GM19239 (cell line): ENCODE measurements at places on chromosomes 5 and 9.

GRCh38 chr5:27906931-27907601 is 868.7 kb upstream of the CDH9 start:
- DNase-seq = no peak

DNA sequence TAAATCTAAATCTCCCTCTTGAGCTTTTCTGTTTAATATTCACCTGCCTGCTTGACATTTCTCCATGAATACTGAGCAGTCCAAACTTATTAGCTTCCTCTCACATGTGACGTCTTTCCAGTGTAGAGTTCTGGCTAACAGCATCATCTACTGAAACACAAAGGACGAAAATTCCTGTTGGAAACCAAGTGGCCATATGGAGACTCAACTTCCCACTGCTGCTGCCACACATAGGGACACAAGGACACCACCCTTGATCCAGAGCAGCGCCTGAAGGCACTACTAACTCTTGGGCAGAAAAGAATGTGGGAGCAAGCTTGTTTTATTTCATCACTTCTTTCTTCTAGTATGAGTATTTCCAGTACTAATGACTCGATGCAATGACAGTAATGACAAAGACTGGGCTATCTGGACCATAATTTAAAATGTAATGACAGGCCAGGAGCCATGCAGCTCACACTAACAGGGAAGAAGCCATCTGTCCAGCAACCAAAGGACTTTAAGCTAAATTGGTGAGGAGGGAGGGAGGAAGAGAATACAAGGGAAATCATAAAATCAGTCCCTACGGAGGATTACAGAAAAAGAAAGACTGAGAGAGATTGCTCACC is 19.2 kb downstream of the RNF130 start:
- DNase-seq = no peak

DNA sequence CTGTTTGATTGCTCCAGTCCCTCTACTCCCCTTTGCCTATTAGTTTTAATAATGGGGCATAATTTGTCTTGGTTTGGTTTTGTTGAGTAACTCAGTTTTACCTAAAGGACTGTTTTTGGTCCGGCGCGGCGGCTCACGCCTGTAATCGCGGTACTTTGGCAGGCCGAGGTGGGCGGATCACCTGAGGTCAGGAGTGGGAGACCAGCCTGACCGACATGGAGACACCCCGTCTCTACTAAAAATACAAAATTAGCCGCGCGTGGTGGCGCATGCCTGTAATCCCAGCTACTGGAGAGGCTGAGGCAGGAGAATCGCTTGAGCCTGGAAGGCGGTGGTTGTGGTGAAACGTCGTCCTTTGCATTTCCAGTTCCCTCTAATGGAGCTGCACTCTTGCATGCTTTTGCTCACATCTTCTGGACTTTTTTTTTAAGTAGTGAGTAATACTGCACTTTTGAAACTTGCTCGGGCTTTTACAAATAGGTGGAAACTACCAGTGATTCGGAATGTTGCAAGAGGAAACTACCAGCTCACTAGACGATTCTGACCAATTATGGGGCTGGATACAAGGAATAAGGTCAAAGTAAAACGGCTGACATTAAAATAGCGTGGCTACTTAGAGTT is 721 bp upstream of the MAML1 start:
- peak; percentile 10 for DNase-seq

DNA sequence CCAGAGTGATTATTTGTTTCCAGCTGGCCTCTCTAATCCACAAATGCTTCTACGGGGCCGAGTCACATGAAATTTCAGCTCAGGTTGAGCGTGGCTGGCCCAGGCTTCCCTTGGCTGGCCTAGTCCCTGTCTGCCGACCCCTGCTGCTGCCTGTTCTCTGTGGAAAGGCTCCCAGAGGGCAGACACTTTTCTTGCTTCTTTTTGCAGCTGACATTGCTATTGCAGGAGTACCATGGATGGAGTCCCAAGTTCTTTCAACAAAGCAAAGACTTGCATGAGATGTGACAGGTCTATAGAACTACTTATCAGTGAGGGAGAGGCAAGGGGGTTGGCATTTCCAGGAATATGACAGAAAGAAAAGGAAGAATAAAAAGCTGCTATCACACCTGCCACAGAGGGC is 287.4 kb upstream of the ARRDC3 start:
- no peak for DNase-seq

- DNase-seq = no peak
Measured at GRCh38 chr9:114818178-114818577, 12.3 kb upstream of the TNFSF15 start.

DNA sequence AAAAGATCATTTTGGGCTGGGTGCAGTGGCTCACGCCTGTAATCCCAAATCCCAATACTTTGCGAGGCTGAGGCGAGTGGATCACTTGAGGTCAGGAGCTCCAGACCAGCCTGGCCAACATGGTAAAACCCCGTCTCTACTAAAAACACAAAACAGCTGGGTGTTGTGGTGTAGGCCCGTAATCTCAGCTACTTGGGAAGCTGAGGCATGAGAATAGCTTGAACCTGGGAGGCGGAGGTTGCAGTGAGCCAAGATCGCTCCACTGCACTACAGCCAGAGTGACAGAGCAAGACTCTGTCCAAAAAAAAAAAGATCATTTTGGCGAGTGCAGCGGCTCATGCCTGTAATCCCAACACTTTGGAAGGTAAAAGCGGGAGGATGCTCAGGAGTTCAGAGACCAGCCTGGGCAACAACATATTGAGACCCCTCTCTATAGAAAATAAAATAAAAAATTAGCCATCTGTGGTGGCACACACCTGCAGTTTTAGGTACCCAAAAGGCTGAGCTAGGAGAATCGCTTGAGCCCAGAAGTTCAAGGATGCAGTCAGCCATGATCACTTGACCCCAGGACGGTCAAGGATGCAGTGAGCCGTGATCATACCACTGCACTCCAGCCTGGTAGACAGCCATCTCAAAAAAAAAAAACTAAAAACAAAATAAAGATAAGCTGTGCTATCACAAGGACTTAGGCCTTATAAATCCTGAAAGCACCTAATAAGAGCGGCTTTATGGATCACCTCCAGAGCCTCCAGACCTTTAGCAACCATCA is 16.2 kb downstream of the PPP2CA start:
- no peak for DNase-seq
